Cerebellum (tissue), 4 donors: ENCODE measurements at places on chromosomes 5 and 9.

DNA sequence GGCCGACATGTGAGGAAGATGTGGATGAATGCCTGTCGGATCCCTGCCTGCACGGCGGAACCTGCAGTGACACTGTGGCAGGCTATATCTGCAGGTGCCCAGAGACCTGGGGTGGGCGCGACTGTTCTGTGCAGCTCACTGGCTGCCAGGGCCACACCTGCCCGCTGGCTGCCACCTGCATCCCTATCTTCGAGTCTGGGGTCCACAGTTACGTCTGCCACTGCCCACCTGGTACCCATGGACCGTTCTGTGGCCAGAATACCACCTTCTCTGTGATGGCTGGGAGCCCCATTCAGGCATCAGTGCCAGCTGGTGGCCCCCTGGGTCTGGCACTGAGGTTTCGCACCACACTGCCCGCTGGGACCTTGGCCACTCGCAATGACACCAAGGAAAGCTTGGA is 14.1 kb downstream of the CRB2 start:
- DNase-seq: no peak

- no peak for DNase-seq
These were observed 208.0 kb downstream of the PDZD2 start for GRCh38 chr5:31846934-31847333.

DNA sequence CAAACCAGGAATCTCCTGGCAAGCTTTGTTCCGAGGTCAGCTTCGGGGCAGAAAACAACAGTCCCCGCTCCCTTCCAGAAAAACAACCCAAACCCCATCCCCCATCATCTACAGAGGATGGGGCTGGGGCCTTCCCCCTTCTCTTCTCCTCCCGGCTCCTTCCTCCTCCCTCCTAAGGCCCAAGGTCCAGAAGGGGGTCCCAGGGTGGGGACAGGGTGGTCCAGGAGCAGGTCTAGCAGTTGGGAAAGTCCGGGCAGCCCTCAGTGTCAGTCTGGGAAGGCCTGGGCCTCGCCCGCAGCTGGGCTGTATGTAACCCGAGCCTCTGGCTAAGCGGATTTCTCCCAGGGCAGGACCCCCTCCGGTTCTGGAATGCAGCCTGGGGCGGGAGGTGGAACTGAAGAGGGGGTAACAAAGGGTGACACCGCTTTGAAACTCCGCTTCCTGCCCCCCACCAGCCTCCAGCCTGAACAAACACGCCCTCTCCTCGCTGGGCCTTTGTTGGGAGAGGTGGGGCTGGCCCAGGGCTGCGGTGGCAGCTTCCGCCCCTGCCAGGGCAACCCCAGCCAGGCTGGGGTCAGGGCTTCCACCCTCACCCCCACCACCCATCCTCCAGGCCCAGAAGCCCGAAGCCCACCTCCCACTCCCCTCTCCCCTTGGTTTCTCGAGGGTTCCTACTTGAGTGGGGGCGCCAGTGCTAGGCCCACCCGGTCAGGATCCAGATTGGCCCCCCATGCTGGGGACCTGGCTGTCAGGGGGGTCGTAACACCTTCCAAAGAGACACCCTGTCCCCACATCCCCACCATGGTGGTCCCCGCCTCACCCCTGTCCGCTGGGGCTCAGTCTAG is 63.5 kb downstream of the C9orf50 start:
- DNase-seq: no peak

GRCh38 chr5:74576941-74577456 is 63.5 kb downstream of the ENC1 start:
- no peak for DNase-seq

DNA sequence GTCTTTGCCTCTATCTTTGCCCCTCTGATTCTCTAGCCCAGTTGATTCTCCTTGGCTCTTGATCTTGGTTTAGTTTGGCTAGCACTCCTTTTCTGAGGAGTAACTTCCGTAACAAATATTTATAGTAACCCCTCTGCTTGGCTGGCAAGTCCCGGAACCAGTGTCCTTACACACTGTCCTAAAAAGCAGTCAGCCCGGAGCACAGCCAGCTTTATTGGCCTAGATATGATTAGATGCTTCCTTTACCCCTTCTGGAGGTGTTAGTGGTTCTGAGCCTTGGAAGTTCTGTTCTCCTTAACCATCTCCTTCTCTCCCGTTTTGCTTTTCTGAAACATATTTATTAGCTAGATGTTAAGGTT is 17.0 kb upstream of the MSMP start:
- peak; percentile 66 for DNase-seq

DNA sequence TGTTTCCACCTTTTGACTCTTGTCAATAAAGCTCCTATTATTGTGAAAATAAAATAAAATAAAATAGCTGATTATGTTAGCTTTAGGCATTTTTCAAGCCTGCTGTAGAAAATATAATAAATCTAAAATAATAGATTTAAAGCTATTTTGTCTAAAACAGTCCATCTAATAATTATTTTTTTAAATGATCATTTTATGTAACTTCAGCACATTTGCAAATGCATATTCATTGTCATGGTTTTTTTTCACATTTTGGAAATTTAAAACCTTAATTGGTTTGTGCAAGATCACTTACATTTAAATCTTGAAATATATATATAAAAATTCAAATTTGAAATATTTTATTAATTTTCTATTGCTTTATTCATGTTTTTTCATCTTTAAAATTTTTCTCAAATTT is 159.8 kb downstream of the ADGRV1 start:
- no peak for DNase-seq

DNA sequence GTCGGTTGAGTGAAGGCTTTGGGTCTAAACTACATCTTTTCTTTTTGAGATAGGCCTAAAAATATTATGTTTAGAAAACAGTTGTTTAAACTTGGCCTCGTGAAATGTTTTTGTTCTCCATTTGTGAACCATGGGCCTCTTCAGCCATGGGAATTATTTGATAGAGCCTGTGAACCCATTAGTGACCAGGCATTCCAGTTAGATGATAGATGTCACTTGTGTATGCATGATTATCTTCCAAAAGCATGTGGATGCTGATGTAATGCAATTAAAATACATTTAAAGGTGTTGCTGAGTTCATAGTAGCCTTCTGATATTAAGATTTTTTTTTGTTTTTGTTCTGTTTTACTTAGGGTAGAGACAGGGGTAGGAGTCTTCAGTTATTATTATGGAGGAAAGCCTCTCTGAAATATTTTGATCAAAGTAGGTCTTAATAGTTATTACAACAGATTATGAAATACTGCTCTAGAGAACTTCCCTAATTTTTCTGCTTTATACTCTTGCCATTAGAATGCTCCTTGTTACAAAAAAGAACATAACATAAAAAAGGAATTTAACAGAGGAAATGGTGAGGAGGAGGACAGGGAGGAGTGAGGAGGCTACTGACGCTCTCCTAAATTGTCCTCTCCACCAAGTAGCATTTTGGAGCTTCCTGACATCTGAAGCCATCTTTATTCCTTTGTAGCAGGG is 32.9 kb downstream of the CPEB4 start:
- DNase-seq: no peak

DNA sequence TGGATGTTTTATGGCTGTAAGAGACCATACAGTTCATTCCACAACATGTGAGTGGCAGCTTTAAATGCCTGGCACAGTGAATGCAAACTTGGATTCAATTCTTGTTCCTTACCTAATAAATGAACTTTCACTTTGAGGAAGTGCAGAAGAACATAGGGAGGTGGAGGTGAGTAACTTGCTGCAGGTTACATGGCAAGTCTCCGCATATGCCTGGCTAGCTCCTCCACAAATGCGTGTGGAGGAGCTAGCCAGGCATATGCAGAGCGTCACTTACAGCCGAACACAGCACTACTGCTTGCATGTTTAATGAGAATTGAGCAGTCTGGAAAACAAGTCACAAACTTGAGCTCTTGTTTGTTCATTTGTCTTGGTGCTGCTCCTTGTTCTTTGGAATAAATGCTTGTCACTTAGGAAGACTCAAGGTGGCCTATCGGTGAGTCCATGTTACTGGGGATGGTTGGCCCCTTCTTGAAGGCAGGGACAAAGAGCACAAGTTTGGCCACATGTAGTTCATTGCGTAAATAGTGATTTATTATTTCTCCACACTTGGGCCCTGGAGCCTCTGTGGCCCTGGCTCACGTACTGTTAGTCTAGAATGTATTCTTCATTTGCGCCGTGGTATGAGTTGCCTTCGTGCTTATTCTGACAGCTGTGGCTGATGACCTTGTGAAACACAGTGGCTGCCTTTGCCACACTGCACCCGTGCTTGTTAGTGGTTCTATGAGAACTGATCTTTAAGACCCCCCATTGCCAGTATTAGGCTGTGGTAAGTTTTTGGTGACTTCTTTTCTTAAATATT is 3.1 kb downstream of the ISOC1 start:
- DNase-seq: no peak

DNA sequence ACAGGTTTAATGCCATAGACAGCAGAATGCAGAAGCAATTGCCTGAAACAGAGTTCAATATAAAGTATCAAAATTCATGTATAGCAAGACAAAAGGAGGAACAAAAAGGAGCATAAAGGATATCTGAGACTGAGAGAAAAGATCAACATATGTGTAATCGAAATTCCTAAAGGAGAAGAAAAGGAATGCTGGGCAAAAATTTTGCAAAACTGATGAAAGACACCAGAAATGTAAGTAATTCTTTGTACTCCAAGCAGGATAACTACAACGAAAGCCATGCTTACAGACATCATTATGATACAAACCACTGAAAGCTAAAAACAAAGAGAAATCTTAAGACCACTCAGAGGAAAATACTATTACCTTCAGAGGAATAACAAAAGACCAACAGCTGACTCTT is 72.8 kb upstream of the MTAP start:
- no peak for DNase-seq
